Stimulated activated CD4-positive, alpha-beta T cell treated with anti-CD3 and anti-CD28 coated beads, Interleukin-4, amount 100 ng/mL, for 1 hour (primary cell): ENCODE measurements at places on chromosomes 11 and 22.
A peak's percentile ranks its signal among the peaks of the same experiment; 100 is the strongest.

GRCh38 chr11:23604966-23605365 is 744.7 kb upstream of the CCDC179 start:
- DNase-seq: no peak

GRCh38 chr11:65150509-65151299 is 16.4 kb upstream of the SYVN1 start:
- no peak for DNase-seq

DNA sequence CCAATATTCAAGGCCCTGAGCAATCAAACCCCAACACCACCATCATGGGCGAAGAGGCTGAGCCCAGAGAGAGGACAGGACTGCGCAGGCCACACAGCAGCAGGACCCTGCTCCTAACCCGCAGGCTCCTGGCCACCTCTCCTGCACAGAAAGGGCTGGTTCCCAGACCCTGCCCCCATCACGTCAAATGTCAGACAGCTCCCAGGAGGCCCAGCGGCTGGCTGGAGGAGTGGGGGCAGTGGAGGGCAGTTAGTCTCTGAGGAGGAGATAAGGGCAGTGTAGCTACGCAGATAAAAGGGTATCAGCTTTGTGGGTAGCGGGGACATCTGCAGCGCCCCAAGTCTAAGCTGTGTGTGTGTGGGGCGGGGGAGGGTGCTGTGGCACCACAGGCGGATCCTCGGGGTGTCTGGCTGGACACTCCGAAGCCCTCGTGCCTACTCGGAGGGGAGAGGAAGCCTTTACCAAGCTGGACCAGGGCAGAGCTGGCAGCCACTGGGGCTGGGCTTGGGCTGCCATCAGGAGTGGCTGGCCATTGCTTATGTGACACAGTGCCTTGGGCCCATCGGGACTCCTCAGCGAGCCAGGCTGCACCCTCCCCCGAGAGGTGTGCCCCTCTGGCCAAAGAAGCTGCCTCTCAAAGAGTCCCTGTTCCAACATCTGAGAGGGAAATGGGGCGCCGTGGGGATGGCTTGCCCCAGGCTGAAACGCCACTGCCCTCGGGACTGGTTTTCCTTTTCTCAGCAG is 21.5 kb downstream of the FADS3 start:
- DNase-seq: no peak

- DNase-seq: no peak
These were observed 10.0 kb upstream of the BACE1-AS start for GRCh38 chr11:117281159-117281558.

- DNase-seq: no peak
These were observed 3.6 kb downstream of the DUSP8 start for GRCh38 chr11:1568441-1568911.

DNA sequence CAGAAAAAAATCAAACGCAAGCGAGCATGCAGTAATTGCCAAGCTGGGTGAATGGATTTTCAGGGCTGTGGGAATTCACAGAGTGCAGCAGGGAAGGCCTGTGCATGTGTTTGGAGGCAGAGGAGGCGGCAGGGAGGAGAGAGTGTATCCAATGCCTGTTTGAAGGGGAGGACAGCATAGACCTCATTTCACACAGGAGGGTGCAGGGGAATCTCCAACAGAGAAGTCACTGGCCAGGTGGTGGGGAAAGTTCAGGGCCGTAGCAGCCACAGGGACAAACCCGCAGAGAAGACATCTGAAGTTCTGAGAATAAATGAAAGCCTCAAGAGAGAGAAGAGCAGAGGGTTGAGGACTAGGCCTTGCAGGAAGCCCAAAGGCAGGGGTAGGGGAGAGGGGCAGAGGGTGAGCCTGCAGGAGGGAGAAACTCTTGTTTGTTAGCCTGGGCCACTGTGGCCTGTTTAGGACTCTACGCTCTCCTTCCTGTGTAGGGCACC is 19.2 kb upstream of the KDM2A start:
- no peak for DNase-seq

- no peak for DNase-seq
These were observed 522 bp upstream of the SEPTIN5 start for GRCh38 chr22:19713650-19714311.

- DNase-seq: no peak
These were observed 104.0 kb downstream of the MSANTD4 start for GRCh38 chr11:105918039-105918438.

GRCh38 chr22:29604076-29604360 is 585 bp downstream of the NF2 start:
- no peak for DNase-seq

DNA sequence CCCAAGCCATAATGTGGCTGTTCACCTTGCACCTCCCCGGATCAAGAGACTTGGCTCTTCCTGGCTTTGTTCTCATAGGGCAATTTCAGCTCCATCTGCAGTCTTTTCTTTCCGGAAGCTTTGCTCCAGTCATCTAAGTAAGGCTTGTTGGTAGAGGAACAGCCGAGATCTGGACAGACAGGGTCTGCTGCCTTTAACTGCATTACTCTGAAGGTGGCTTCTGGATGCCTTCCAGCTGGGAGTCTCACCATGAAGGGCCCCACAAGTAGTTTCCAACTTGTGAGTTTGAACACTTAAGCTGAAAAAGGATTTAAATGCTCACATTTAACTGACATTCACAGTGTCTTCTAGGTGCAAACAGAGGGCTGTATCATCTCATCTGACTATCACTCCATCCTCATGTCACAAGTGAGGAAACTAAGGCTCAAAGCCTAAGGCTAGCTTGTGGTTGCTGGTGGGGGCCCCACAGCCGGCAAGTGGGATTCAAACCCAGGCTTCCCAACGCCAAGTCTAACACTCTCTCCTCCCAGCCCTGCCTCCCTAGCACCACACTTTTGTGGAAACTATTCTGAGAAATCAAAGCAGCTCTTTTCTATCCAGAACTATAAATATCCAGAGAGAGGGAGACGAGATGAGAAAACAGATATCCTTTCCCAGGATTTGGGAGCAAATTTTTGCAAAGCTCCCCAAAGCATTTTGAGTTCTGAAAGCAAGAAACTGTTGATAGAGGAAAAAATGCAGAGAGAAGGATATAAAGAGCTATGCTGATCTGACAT is 58.4 kb downstream of the GALNT18 start:
- DNase-seq: no peak

DNA sequence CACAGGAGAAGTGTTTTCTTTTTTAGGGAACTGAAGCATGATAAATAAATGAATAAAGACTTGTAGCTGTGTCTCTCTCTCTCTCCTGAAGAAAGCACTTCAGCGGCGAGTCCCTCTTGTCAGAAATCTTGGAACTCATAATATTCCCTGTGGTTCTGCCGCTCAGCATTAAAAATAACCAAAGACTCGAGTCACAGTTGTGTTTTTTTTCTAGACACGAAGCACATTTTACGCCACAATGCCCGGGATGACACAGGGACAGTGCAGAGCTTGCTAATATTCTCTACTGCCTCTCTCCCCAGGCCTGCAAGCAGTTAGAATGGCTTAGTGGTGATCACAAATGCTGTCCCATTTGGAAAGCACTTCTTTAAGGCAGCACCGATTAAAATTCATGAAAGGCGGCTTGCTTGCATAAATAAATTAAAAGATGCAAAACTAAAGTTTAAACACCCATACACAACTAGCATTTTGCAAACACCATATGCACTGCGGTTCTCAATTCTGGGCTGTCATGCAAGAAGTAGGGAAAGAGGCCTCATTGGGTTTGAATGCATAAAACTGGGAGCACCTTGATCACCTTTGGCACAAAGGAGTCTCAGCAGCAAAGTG is 597.4 kb downstream of the SOX6 start:
- no peak for DNase-seq

DNA sequence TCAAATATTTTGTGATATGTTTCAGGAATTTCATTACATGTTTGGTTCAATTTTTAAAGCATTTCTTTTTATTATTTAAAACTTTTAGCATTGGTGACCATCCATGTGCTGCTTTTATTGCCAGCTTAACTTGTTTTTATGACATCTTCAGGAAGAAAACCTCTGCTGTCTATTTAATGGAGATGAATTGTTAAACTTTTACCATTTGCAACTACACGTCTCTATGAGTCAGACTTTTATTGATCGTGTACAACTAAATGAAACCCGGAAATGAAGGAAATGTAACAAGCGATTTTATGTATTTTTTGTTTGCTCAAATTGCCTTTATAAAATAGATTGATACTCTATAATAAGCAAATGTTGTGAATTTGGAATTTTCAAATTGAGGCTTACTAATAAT is 113.0 kb downstream of the PTPRJ start:
- no peak for DNase-seq

DNA sequence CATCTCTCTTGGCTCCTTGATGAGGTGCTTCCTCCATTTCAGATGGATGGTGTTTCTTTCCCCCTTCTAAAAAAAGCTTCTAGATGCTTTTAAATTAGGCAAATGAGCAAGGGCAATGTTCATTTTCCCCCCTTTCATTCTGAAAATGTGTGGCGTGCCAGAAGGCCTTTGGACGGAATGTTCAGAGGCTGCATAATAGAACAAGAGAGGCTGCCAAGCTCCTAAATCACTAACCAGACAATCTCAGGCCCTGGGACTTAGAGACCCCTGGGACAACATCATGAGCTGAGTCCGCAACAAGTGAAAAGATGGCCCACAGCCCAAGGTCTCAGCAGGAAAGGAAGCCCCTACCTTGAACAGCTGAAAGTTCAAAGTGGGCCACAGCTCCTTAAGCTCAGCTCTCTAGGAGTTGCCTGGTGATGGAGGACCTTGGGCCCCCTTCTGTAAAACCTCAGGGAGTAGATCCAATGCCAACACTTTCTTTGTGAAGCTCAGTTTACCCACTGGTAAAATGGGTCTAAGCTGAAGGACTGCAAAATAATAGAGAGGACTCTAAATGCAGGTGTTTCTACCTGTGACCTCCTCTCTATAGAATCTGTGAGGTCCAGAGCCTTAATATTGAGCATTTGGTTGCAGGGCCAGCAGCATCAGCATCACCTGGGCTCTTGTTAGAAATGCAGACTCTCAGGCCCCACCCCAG is 144.0 kb downstream of the FBXO7 start:
- no peak for DNase-seq

- no peak for DNase-seq
These were observed 102.9 kb downstream of the MTNR1B start for GRCh38 chr11:93072229-93072914.

GRCh38 chr11:61357233-61357893 is 4.3 kb downstream of the CYB561A3 start:
- DNase-seq: no peak

DNA sequence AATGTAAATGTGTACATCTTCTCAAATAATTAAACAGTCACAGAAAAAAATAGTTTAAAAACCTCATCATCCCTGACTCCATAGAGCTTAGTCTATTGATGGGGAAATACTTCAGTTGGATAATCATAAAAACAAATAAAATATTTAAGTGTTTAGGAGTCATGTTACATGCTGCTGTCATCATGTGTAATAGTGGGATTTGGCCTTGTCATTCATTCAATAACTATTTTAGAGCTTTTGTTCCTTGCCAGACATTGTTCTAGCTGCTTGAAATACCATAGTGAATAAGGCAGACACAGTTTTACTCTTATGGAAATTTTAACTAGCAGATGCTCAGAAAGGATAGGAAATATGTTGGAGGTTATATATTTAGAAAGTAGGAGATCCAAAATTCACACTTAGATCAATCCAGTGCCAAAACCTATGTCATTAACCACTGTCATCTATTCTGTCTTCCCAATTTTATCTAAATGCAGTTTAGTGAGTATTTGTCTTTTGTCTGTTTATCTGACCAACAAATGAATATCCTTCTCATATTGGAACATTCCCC is 324.7 kb downstream of the CASP12 start:
- no peak for DNase-seq

- no peak for DNase-seq
These were observed 122.9 kb upstream of the GRIA4 start for GRCh38 chr11:105486929-105487328.

- no peak for DNase-seq
These were observed 43.3 kb upstream of the BID start for GRCh38 chr22:17817511-17818065.

DNA sequence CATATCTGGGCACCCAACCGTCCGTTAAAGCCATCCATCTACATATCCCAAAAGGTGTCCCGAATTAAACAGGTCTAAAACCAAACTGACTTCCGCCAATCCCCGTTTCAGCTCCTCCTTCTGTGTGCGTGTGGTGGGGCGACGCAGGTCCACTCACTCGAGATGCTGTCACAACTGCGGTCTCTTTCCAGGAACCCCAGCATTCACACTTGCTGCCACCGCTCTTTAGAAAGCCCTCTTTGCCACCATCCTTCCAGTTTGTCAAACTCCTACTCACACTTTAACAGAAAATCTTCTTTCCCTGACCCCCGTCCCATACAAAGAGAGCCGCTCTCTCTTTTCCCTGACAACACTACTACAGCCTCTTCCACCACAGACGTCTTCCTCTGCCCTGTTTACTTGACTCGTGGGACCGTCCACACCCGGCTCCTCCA is 467 bp downstream of the ESS2 start:
- DNase-seq: peak; percentile 22

DNA sequence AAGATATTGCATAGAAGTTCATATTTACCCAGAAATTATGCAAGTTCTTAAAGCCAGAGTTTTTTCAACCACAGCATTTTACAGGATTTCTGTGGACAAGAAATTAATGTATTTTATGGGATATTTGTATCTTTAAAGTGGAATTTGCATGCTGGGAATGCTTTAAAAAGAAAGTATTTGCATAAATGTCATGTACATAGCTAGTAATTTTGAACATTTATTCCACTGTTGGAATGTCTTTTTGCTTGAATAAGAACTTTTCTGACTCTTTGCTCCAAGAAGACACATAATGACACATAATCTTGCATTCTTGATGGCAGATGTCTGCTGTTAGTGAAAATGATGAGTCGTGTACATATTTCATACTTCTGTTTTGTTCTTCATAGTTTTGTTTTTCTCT is 66.6 kb downstream of the ATXN10 start:
- no peak for DNase-seq

GRCh38 chr22:50224071-50224470 is 20.8 kb downstream of the TUBGCP6 start:
- no peak for DNase-seq

DNA sequence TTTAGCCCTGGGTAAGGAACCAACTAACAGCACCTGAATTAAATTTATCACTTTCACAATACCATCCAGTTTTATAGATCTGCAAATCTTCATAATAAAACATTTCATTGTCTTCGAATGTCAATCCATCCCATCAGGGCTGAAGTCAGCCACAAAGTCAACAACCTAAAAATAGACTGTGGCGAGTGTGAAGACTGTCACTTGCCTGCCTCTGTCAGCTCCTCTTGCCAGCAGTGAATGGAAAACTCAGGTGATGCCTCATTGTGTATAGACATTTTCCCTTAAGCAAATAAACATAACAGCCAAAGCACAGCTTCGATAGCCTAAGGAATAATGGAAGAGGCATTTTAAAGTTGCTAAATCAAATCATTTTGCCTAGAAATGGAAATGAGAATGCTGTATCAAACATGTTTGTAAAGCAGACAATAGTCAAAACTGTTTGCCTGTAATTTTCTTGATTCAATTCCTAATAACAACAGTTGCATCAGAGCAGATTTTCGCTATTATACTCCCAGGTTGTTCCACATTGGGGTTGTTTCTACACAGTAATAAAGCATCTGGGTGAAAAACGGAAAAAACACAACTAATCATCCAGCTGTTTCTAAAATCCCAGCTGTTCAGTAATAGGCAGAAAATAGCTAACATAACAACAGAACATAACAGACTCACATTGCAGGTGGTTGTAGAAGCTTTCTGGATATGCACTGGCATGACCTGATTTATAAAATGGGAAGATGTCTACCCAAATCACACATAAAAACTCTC is 15.7 kb downstream of the KCNA4 start:
- no peak for DNase-seq
